ENCODE measurements at places on chromosomes 1 and 21.
A peak's percentile ranks its signal among the peaks of the same experiment; 100 is the strongest.

DNA sequence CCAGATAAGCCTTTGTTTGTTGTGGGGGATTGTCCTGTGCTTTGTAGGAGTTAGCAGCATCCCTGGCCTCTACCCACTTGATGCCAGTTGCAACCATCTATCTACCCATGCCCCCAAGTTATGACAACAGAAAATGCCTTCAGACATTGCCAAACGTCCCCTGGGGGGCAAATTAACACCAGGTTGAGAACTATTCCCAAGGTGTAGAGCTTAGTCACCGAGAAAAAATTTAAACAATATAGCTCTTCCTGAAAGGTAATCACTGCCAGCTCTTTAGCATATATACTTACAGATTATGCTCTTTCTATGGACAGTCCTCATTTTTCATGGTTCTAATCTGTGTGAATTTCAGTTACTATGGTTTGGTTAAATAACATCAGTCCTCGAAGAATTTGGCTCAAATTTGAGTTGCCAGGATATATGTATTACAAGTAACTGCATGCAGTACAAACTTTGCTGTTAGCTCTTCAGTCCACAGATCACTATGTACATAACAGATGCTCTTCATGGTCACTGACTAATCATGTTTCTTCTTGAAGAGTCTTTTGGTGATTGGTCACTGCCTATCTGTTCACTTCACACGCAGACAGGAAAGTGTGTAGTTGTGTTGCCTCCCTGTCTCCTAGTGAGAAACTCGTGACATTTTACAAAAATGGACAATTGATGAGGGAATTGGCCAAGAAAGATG, 25.2 kb downstream of the MAPKAPK2 start:
- DNase-seq, result no peak

DNA sequence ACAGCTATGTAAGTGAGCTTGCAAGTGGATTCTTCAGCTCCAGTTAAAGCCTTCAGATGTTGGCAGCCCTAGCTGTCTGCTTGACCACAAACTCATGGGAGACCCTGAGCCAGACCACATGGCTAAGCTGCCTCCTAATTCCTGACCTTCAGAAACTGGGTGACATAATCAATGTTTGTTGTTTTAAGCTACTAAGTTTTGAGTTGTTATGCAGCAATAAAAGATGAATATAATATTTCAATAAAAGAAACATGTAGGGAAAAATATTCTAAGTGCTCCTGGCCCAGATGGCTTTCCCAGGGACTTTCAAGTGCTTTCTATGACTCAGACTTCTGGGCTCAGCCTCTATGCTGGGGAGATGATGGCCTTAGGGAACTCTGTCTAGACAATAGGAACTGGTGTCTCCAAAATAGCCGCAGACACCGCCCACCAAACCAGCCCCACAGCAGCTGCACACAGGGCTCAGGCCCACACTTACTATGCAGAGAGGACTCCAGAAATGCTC, 20.3 kb upstream of the AZIN2 start:
- DNase-seq, result no peak

DNA sequence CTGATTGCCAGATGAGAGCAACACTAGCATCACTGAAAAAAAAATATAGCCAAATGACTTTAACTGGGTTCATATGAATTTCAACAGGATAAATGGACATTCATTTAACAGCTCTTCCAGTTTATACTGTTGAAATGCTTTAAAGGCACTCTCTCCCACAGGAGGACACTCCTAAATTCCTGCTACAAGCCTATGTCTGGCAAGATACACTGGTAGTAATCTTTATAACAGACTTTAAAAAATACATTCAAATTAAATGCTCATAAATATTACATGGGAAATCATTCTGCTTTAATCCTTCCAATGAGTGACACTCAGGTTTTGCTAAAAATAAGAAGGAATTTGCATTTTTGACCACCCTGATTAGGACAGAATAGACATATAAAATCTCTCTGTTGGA, 526.7 kb upstream of the ADAMTS5 start:
- no peak for DNase-seq

- DNase-seq, result peak; percentile 6
These were observed at the start of gene HTR1D for GRCh38 chr1:23217421-23218115. Gene HTR1D (minus strand): TSS chr1:23217502. CDS start chr1:23194219, 23,283 bp downstream.

DNA sequence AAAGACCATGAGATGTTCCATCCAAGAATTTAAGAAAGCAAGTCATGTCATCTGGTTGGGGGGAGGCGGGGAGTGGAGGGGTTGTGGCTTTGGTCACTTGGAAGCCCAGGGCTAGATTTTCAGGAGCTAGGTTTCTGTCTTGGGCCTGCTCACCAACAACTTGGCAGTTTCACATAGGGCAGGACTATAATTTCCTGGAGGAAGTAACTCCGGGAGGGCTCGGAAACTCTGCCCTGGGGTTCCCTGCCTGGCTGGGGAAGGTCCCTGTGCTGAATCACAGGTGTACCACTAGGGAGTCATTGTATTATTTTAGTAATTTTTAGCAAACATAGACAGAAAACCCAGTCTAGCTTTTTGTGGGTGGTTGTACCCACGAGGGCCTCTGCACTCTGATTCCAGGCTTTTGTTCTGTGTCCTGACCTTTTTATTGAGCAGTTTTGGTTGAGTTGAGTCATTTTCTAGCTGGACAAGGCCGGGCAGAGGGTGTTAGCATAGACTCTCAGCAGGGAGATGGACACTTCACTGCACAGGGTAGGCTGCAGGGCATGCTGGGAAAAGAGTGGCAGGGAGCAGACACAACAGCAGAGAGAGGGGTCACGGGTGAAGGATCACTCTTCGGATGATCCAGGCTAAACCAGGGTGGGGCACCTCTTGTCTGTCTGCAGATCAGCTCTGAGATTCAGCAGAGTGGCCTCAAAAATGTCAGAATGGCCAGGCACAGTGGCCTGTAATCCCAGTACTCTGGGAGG, 144.7 kb downstream of the GRIK3 start:
- no peak for DNase-seq

GRCh38 chr1:43937179-43937865, 3.7 kb downstream of the ARTN start:
- no peak for DNase-seq

GRCh38 chr1:231857609-231858135, 231.1 kb downstream of the DISC1 start:
- no peak for DNase-seq

DNA sequence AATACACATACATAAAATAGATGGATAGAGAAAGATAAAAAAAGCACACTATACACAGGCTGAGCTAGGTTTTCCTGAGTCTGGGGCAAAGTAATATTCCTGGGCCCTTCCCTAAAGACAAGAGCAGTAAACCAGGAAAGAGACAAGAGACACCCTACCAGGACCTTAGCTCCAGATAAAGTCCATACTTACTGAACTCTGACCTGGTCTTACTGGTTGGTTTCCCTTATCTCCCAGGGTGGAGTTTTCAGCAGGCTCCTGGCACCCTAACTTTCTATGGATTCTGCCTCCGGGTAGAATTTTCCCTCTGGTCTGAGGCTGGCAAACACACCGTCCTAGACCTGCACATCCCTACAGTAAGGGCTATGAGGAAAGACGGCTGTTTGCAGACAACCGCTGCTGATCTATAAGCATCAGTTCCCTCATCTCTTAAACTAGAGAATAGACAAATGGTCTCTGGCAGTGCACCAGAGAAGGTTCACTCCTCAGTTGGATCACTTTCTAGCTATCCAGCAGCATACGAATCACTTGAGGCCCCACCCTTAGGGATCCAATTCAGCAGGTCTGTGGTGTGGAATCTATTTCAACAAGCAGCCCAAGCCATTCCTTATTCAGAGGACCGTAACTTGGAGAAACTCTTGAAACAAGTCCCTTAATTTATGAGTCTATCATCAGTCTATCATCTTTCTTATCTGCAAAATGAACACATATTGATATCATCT, 52.0 kb downstream of the ARHGEF11 start:
- DNase-seq, result no peak

- DNase-seq, result no peak
These were observed 24.9 kb downstream of the PCAT6 start for GRCh38 chr1:202835548-202836072.

DNA sequence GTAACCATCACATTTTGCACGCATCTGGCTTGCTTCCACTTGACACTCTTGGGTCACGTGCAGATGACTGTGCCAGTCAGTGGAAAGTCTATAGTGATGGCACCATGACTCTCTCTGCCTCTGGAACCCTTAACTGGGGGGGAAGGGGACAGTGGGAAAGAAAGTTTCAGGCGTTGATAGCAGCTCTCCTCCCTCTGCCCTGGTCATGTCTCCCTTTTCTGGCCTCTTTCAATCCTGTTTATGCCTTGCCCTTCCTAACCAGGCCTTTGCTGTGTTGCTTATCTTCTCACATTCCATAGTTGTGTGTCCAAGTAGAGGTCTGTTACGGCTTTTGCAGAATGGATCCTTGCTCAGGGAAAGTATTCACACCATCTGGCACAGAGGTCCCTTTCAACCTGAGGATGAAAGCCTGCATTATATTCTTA, 93.5 kb downstream of the NRDC start:
- no peak for DNase-seq

GRCh38 chr1:151542710-151543129, 2.6 kb downstream of the TUFT1 start:
- DNase-seq, result no peak

DNA sequence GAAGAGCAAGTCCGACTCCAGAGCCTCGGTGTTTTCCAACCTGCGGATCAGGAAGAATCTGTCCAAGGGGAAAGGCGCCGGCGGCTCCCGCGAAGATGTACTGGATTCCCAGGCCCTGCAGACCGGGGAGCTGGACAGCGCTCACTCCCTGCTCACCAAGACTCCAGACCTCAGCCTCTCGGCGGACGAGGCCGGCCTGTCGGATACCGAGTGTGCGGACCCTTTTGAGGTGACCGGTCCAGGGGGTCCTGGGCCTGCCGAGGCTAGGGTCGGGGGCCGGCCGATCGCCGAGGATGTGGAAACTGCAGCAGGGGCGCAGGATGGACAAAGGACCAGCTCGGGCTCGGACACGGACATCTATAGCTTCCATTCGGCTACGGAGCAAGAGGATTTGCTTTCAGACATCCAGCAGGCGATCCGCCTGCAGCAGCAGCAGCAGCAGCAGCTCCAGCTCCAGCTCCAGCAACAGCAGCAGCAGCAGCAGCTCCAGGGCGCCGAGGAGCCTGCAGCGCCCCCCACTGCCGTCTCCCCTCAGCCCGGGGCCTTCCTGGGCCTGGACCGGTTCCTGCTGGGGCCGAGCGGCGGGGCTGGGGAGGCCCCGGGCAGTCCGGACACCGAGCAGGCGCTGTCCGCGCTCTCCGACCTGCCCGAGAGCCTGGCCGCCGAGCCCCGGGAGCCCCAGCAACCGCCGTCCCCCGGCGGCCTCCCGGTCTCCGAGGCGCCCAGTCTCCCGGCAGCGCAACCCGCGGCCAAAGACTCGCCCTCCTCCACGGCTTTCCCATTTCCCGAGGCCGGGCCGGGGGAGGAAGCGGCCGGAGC, 827 bp downstream of the FMN2 start:
- no peak for DNase-seq

DNA sequence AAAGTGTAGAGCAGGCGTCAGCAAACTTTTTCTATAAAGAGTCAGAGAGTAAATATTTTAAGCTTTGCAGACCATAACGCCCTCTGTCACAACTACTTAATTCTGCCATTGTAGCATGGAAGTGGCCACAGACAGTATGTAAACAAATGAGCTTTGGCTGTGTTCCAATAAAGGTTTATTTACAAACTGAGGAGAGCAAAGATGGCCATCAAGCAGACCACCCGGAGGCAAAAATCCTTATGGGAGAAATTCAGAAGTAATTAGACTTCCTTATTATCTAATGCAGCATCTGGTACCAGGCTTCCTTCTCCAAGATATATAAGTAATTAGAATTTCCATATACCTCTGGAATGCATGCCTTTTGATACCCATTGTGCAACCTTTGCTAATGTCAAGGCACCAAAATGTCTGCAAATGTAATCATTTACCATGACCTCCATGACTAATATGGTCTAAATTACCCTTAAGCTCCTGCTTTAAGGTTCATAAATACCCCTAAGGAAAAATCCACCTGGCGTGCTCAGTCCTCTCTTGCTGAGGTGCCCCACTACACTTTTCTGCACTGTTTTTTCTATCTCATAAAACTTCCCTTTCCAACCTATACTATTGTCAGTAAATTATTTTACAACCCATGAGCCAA, 377.8 kb downstream of the MATN1 start:
- peak; percentile 75 for DNase-seq

DNA sequence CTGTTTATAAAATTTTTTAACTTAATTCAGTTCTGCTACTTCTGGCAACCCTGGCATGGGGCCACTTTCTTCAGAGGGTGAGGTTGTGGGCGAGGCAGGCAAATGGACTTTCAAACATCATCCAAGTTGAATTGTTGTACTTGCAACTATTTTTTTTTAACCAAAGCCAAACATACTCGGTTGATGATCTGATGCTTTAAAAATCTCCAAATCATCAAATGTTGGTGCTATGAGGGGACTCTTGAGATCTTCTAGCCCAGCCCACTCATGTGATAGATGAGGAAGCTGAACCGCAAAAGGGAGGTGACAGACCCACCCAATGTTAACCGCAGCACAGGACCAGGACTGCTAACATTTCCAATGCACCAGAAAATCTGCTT, 6.7 kb downstream of the SLC1A7 start:
- no peak for DNase-seq

- DNase-seq, result no peak
These were observed 11.2 kb downstream of the PRMT2 start for GRCh38 chr21:46646541-46647154.

- DNase-seq, result no peak
These were observed 20.5 kb downstream of the KIAA0319L start for GRCh38 chr1:35536556-35537162.

DNA sequence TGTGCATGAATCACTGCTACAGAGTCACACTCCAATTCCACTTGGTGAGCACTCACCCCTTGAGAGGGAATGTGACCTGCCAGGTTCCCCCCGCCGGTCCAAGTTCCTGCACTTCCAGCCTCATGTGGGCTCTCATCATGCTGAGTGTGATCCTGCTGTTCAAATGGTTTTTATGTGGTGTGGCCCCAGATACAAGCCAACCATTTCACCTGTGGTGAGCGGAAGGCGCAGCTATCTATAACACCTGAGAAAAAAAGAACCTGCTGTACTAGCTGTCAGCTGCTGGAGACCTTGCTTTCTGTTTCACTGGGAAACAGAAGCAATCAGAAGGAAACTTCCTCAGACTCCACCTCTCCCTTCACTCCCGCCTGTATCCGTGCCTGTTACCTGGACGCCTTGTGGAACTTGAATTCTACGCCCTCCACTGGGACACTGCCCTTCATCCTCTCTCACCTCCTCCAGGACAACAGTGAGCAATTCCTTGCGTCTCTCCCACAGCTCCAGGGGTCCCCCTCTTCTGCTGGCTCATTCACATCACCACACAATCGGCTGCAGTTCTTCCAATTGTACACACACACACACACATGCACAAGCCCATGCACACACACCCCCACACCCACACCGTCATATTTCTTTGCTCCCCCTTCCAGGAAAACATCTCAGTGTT, 64.4 kb upstream of the RPL11 start:
- DNase-seq, result no peak

- DNase-seq, result no peak
These were observed 57.0 kb downstream of the HIVEP3 start for GRCh38 chr1:41861535-41862383.
